ENCODE measurements at places on chromosomes 1 and 21.

GRCh38 chr1:59290193-59290949, 6.5 kb upstream of the FGGY start:
- DNase-seq, result peak; percentile 57

DNA sequence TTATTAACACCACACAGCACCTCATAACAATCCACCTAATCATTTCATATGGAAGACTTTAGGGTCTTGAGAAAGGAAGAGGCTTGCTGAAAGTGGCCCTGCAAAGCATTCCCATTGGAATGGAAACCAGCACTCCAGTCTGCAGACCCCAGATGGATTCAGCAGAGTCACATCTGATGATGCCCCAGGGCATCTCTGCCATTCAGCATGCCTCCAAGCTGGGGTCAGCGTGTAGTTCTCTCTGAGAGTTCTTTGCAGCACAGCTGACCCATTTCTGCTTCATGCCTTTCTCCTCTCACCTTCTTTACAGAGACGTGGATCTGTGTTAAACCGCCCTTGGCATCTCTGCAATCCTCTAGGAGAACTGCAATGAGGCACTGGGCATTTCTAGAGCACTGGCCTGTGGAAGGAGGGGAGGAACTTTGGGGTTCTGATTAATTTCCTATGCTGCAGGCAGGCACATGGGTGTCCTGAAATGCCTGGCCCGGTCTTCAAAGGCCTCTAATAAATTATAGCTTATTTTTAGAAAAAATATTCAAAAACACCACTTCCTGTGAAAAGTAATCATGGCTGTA, 2.6 kb upstream of the LUZP1 start:
- no peak for DNase-seq

DNA sequence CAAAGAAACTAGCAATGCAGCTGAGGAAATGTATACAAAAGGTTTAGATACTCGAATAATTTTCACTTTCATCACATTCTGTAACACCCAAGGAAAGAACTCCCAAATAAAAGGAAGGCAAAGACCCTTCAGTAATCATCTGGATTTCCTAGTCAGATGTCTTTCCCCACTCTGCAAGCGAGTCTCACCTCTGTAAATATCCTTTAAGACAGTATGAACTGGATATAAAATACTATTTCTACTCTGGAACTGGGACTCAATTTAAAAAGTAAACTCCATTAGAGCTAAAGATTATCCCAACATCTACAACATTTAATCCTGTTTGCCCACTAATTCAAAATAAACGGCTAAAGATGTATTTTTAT, 27.0 kb downstream of the C2CD2 start:
- DNase-seq, result no peak

DNA sequence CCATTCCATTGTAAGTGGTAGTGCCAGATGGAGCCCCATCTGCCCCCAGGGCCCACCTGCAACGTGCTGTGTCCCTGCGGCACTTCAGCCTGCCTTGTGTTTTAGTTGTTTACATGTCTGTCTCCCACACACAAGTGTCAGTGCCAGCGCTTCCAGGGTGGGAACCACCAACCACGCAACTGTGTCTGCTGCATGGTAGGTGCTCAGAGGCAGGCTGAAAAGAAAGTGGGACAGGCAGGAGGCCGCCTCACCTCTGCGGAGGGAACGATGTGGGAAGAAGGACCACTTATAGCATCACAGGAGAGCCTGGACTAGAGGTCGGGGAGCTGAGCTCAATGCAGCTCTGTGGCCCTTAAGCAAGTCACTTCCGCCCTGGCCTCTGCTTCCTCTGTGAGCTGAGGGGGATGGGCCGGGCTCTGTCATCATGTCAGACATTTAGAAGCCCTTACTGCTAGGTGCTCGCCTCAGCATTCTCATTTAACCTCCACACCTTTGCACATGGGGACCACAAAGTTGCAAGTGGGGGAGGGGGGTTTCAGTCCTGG, 17.9 kb downstream of the SLC9A1 start:
- no peak for DNase-seq

GRCh38 chr1:27380224-27380623, 2.9 kb downstream of the CD164L2 start:
- no peak for DNase-seq

DNA sequence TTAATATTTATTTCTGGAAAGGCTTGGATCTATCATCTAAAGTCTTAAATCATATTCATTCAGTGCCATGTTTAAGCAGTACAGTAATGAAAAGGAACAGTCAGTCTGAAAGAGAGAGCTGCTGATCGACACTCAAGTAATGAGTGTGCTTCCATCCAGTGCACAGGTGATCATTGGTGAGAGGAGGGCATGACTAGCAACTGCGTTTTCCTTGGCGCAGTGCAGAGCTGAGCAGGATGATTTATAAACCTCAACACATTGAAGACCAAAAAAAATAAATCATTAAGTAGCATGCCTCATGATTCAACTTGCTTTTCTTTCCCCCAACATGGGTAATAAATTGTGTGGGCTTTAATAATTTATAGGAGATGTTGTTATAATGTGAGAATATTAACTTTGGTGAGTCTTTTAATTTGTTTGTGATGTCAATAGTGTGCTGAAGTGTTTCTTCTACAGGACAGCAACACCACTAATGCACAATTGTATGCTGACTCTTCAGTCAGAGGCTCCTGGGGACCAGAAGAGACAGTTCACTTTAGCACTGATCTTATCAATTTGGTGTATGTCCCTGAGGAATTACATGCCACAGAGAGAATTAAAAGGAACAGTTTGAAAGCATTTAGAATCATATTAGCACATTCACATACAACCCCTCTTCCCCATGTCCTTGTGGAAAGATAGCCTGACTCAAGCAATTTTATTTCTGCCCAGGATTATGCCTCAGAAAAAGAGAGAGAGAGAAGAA, 199.7 kb upstream of the ADGRL2 start:
- DNase-seq, result no peak
